Vagina (tissue), 2 donors: ENCODE measurements at places on chromosomes 6 and 20. TPM values are rescaled to one million over a fixed set of nuclear protein-coding genes. Genes with fewer than 3 reads are reported as not detected.

DNA sequence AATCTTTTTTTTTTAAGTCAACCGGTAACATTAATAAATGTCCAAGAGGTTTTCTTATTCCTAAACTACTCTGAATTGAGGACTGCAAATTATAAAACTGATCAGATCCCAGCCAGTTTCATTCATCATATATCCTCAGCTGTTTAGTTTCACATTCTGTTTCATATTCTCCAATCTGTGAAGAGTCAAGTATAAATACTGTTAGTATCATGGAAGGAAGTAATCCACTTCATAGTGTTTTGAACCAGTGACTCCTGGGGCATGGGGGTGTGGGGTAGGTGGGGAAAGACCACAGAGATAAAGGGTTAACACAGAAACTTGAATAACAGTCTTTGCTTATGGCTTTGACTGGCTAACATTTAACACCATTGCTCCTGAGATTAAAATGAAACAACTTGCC is 69.9 kb downstream of the FYN start:
- DNase-seq = no peak

- no peak for DNase-seq
Observed at GRCh38 chr20:44961011-44961869, 1.0 kb upstream of the TOMM34 start.

DNA sequence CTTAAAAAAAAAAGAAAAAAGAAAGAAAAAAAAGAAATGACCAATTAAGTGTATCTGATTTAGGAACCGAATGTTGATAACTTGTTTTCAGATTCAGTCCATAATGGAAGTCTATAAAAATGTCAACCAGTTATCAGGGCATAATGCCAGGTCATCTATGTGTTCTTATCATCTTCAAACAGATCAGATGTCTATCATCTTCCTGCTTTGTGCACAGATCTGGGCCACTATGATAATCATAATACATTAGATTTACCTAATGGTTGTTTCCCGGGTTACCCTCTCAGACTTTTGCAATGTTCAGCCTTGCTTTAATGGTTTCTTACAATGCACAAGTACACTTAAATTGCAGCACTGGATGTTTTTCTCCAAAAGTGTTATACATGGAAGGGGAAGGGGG is 100.6 kb downstream of the NKAIN2 start:
- no peak for DNase-seq

GRCh38 chr6:106801256-106801655 is 171.9 kb downstream of the QRSL1 start:
- DNase-seq = no peak

DNA sequence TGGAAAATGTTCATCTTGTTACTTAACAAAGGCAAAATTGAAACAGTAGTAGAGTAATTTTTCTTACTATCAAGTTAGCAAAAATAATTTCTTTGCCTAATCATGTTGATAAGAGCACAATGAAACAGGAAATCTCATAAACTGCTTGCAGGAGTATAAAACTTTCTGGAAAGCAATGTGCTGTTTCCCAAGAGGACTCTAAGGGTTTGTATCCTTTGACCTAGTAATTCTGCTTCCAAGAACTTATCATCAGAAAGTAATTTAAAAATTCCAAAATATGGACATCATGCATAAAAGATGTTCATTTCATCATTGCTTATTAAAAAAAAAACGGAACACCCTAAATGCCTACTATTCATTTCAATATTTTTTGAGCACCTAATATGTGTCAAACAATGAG is 46.1 kb upstream of the TNFAIP3 start:
- DNase-seq = no peak

GRCh38 chr6:163095401-163095800 is 319.1 kb upstream of the QKI start:
- no peak for DNase-seq

- DNase-seq = no peak
Observed at GRCh38 chr6:3991941-3992340, 87.0 kb downstream of the FAM217A start.

GRCh38 chr6:38018755-38019165 is 199.2 kb downstream of the ZFAND3 start:
- DNase-seq = no peak

GRCh38 chr6:10478187-10479040 is 42.7 kb upstream of the GCNT2 start:
- DNase-seq = no peak

DNA sequence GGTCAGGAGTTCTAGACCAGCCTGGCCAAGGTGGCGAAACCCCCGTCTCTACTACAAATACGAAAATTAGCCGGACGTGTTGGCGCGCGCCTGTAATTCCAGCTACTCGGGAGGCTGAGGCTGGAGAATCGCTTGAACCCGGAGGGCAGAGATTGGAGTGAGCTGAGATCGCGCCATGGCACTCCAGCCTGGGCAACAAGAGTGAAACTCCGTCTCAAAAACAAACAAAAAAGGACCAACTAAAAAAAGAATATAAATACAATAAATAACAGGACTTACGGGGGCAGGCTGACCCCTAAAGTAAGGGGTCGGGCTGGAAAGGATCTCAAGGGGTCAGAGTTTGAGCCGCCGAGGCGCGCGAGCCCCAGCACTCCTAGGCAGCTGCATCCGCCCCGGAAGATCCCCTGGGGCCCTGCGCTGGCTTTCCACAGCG is 509 bp upstream of the TPD52L2 start:
- DNase-seq = no peak

The DIDO1 gene
- 58.7 TPM for total RNA-seq

The IRF4 gene
- total RNA-seq = 2.9 TPM

The ZSCAN16 gene
- total RNA-seq = 1.2 TPM

The ACOT13 gene
- 4.4 TPM for total RNA-seq
